ENCODE measurements at places on chromosomes 2 and 18. TPM values are rescaled to one million over a fixed set of nuclear protein-coding genes. Genes with fewer than 3 reads are reported as not detected.

DYNAP gene
- total RNA-seq = not detected

LHCGR gene
- total RNA-seq = not detected

UGT1A4 gene
- total RNA-seq = not detected

CHPF gene
- 533 TPM for total RNA-seq

TTR gene
- total RNA-seq = not detected

UGT1A3 gene
- total RNA-seq = not detected

PIEZO2 gene
- 1.1 TPM for total RNA-seq

MATN3 gene
- 0.25 TPM for total RNA-seq

KLHL30 gene
- total RNA-seq = not detected

AOX1 gene
- 47.9 TPM for total RNA-seq

ATF2 gene
- 31.7 TPM for total RNA-seq

CRIM1 gene
- 499 TPM for total RNA-seq

CLHC1 gene
- 1.6 TPM for total RNA-seq

CYS1 gene
- total RNA-seq = 7.1 TPM

CYP26B1 gene
- 0.32 TPM for total RNA-seq

SLC5A7 gene
- total RNA-seq = not detected

NTSR2 gene
- total RNA-seq = not detected

TGIF1 gene
- total RNA-seq = 122 TPM

ANKRD29 gene
- total RNA-seq = 8.9 TPM

UCN gene
- not detected for total RNA-seq

MCFD2 gene
- total RNA-seq = 329 TPM

RFTN2 gene
- 2.1 TPM for total RNA-seq

DPYSL5 gene
- not detected for total RNA-seq

RBFA gene
- total RNA-seq = 28.2 TPM

OTOS gene
- not detected for total RNA-seq

ZNF385B gene
- not detected for total RNA-seq

ZDBF2 gene
- 10.2 TPM for total RNA-seq

DYSF gene
- total RNA-seq = not detected

CXCR2 gene
- total RNA-seq = not detected

CCDC148 gene
- total RNA-seq = 0.13 TPM

APLF gene
- total RNA-seq = 5.1 TPM

CYP27A1 gene
- total RNA-seq = 4.1 TPM

EFR3B gene
- total RNA-seq = 0.76 TPM

IL36A gene
- not detected for total RNA-seq

SF3B1 gene
- total RNA-seq = 216 TPM

GALNT5 gene
- total RNA-seq = 114 TPM

NLRC4 gene
- total RNA-seq = not detected

C2orf80 gene
- total RNA-seq = not detected

GAREM2 gene
- 1.8 TPM for total RNA-seq

CAPN13 gene
- not detected for total RNA-seq

ST8SIA5 gene
- total RNA-seq = 0.13 TPM

RAX gene
- total RNA-seq = not detected

AGAP1 gene
- total RNA-seq = 18.3 TPM

ZNF521 gene
- total RNA-seq = 12.1 TPM

CPSF3 gene
- 39.6 TPM for total RNA-seq

SP9 gene
- total RNA-seq = not detected

VSNL1 gene
- total RNA-seq = not detected

LIMS3 gene
- total RNA-seq = 3.9 TPM

RMDN2 gene
- total RNA-seq = 5.8 TPM
